Left renal cortex interstitium (tissue), 4 donors: ENCODE measurements at places on chromosomes 2 and 18.

DNA sequence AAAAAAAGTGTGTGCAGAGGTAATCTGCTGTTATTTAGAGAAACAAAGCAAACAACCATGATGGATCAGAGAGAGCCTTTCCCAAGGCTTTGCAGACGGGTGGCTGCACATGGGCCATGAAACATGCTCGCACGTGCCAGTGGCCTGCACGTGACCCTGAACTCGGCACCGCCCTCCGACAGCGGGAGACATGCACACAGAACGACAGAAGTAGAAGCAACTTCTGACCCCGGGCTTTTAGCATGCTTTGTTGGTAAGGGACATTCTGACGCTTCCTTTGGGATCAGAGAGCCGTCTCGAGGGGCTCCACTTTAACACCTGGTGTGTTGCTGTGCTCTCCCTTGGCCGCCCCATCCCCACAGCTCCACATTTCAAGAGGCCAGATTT lies 112.5 kb downstream of the KCNF1 start:
- no peak for DNase-seq

DNA sequence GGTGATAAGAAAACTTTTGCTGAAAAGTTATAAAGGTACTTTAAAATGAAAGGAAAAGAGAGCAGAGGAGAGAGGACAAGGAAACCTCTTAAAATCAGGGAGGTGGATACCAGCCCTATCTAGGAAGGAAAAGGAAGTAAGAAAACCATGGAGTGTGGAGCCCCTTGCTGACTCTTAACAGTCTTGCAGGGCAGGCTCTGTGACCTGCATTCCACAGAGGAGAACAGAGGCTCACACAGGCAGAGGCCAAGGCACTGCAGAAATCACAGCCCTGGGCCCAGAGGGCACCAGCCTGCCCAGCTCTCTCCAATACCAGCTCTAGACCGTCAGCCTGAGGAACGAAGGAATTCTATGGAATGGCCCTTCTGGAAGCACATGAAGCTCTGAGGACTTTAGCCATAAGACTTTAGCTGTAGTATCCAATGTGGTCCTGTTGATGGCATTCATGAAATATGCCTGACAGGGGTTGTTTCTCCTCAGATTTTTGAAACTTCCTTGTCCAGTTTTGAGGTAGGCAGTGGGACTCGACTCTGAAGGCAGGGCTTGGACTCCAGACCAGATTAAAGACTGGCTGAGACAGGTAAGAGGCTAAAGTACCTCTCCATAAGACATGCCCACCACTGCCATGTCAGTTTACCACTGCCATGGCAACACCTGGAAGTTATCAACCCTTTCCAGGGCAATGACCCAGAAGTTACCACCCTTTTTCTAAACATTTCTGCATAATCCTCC lies 216.3 kb downstream of the ANAPC1 start:
- DNase-seq = no peak

DNA sequence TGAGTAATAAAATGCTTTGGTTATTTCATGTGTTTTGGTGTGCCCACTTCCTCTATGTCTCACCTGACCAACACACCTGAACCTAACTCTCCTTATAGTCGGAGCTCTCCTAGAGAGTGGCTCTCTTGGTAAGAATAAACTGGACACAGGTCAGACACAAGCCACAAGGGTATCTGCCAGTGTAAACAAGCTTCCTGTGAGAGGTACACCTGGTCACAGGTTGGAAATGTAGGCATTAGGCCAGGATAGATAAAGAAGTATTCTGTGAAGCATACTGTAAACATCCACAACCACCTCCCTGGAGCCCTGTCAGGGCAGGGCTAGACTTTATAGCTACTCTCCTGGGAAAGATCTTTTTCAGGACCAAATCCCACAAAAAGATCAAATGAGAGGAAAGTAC lies 69.4 kb downstream of the ZDBF2 start:
- DNase-seq = no peak

- no peak for DNase-seq
These were observed 7.2 kb upstream of the SFXN5 start for GRCh38 chr2:73078457-73079411.

DNA sequence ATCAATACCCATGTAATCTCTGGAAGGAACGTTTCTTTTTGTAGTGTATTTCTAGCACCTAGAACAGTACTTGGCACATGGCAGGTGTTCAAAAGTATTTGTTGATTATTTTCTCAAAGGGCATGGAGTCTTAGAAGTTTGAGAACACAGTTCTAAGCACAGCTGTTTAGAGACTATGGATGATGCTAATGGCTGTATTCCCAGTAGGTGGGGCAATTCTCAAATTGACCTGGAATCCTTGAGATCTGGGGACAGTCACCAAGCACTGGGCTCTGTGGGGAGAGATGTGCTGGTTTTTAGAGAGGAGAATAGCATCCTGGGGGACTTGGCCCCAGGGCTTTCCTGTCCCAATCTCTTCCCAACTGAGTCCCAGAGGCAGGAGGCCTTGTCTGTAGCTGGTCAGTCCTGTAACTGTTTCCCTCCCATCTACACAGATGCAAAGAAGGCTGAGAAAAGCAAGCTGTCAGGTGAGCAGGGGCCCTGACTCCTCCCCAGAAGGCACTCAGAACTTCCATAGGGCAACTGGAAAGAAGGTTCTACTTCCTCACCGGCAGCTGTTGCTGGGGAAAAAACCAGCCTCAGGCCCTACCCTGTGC lies 17.5 kb upstream of the IL36G start:
- no peak for DNase-seq

GRCh38 chr2:36570416-36570815 lies 27.6 kb downstream of the FEZ2 start:
- DNase-seq = no peak

GRCh38 chr2:159677654-159678053 lies 34.7 kb upstream of the MARCHF7 start:
- DNase-seq = no peak

DNA sequence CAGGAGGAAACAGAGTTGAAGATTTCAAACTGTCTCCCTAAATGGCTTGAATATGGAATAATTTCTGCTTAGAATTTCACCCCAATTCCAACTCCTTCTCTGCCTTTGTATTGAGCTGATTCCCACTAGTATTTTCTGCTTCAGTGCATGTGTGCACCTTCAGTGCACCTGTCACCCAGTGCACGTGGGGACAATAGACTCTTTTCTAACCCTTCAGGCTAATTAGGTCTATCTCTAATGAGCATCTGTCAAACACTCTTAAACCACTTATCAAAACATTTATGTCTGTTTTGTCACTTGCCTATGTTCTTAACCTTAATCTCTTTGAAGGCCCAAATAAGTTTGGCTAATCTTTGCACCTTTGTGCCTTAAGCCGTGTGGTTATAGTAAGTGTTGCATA lies 232.0 kb upstream of the NETO1 start:
- no peak for DNase-seq

DNA sequence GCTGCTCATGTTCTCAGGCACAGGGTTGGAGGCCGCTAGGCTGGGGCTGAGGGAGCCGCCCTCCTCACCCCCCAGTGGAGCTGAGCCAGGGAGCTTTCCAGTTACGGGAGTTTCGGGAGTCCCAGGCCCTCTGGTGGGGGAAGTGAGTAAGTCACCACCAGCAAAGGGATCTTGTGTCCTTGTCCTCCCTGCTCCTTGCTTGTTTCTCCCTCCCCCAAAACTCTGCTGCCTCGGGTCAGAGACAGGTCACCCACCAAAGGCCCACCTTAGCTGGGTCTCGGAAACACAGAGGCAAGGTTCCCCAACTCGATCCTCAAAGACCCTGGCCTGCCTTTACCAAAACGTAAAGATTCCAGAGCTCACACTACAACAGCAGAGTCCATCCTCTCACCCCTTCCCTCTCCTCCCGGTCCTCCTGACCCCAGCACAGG lies 60.5 kb upstream of the POMC start:
- no peak for DNase-seq

DNA sequence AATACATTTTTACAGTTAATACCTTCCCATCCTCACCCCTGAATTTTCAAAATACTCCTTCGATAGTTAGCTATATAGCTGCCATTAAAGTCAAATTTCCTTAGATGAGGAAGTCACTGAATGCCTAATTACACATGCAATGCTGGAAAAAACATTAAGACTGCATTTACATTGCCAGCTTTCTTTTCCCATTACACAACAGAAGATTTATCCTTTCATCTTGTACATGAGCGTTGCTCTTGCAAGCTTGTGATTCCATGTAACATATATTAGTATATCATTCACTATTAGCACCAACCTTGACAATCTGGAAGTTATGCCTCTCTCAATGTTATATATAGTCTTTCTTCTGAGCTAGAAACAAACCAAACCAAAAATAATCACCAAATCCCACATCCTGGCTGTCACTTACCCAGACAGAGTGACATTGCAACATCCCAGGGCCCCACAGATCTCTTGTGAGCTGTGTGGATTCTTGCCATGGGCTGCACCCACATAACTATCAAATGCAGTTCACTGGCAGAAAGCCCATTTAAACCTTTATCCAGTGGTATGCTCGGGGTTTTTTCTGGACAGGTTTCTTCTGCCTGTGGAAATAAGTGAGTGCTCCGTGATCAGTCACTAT lies 79.2 kb upstream of the PAPOLG start:
- DNase-seq = no peak

DNA sequence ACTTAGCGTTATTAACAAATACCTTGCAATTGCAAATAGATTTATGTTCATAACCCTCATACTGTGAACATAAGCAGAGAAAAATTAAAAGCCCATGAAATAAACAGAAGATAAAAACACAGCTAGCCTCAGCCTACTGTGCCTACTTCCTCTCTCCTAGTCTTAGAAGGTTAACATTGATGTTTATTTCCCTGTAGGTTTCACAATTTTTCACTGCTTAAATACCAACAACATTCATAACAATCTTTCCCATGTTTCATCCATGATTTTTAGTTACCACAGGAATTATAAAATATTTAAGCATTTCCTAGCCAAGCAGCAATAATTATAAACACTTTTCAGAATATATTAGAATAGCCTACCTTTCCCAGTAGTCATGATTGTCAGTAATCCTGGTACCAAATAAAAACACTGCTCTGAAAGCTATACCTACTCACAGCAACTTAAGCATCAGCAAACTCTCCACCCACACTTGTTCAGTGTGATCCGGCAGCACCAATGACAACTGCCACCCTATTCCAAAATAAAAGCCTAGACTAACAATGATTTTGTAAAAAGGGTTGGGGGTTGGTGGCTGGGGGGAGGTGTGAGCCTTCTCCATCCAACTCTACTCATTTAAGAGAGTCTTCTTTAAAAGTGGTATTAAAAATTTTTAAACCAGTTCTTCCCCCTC lies 40.6 kb upstream of the RNU4ATAC start:
- no peak for DNase-seq

- DNase-seq = no peak
These were observed 21.4 kb upstream of the RFX8 start for GRCh38 chr2:101496279-101496678.

GRCh38 chr2:86223140-86223926 lies 24.1 kb downstream of the MRPL35 start:
- DNase-seq = no peak

GRCh38 chr2:235512699-235513053 lies 18.8 kb downstream of the AGAP1 start:
- DNase-seq = no peak

DNA sequence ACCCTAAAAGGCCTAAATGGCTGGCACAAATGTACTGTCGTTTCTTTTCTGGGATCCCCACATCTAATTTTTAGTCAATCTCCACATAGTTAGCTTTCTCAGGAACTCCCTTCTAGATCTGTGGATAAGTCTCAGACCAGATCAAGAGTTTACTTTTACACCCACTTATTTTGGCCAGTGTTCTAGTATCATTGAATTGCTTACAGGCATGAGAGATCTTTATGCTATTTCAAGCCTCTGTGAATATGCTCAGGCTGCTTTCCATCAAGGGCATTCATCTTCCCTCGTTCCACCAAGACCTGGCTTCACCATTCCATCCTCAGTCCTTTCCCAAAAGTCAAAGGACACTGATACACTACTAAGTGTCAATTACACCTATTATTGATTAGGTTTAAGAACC lies 27.8 kb upstream of the SCN1A start:
- no peak for DNase-seq

- no peak for DNase-seq
These were observed 72.7 kb upstream of the STON1 start for GRCh38 chr2:48457227-48457626.

GRCh38 chr2:59171019-59171418 lies 929.9 kb upstream of the FANCL start:
- no peak for DNase-seq

DNA sequence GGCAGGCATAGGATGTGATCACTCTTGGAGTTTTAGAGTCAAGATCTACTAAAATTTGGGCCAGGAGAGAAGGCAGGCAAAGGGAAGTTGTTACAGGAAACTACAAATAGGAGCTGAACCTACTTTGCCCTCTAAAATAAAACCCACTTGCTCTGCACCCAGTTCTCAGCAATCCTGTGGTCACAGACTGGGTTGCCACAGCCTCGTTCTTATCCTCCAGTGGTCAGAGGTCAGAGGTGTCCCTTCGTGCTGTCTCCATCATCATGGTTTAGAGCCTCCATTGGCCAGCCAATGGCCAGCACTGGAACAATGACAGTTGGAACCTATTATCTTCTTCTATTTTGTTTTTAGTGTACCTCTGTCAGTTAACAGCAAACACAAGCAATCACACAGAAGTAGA lies 90.7 kb upstream of the TNP1 start:
- no peak for DNase-seq

- no peak for DNase-seq
These were observed 124.8 kb upstream of the RMDN2 start for GRCh38 chr2:37800176-37800858.

GRCh38 chr2:6832596-6833299 lies 33.0 kb downstream of the CMPK2 start:
- DNase-seq = no peak

GRCh38 chr2:133737242-133737993 lies 169.2 kb upstream of the NCKAP5 start:
- no peak for DNase-seq

GRCh38 chr2:141611176-141611571 lies 519.6 kb downstream of the LRP1B start:
- DNase-seq = no peak

GRCh38 chr2:6676241-6676640 lies 189.5 kb downstream of the CMPK2 start:
- DNase-seq = no peak

- DNase-seq = no peak
These were observed 38.1 kb downstream of the AGFG1 start for GRCh38 chr2:227509824-227510619.

DNA sequence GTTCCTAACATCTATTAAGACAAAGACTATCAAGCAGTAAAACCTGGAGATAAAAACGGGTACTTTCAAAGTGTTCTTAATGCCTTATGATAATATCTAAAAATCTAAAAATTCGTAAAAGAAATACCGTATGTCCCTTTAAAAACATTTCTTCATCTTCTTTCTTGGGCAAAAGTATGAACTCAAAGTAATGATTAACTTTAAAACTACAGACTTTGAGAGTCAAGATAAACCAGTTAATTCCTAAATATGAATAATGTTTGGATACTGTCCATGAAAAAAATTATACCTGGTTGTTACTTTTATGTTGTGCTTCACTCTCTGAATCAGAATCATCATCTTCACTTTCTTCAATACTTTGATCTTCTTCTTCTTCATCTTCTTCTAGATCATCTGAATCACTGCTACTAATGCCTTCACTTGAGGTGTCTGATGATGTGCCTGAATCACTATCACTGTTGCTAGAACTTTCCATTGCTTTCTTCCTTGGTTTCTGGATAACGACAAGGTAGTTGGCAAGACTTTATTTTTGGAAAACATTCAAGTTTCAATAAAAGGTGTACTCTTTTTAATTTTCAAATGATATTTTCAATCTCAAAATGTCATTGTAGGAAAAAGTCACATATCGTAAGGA lies 152.3 kb upstream of the WDSUB1 start:
- DNase-seq = no peak

GRCh38 chr2:216687646-216688045 lies 7.7 kb downstream of the IGFBP5 start:
- DNase-seq = no peak
